Stimulated activated CD8-positive, alpha-beta memory T cell treated with anti-CD3 and anti-CD28 coated beads, Interleukin-4, amount 100 ng/mL, for 1 hour (primary cell): ENCODE measurements at places on chromosomes 1 and 21.
A peak's percentile ranks its signal among the peaks of the same experiment; 100 is the strongest.

DNA sequence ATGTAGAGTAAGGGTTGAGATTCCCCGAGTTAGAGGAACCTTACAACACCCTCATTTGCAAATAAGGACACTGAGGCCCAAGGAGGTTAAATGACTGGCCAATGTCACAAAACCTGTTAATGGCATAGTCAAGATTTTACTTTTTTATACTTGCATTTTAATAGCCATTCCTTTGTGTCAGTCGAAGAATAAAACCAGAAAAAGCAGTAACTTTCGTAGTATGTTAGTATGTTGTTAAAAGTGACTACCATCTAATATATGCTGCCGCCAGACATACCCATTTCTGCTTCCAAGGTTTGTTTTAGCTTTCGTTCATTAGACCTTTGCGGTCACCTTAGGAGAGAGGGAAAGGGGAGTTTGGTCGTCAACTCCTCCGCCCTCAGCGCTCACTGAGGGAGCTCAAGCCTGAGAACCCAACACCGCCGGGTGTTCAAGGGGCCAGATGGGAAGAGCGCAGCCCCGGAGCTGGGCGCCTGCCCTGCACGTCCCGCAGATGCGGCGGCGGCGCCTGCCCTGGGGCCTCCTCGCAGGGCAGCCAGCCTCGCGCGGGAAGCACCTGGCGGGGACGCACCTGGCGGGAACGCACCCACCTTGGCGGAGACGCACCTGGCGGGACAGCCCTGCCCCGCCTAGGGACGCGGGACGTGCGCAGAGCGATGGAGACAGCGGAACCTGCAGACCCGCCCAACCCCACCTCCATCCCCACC lies 466 bp downstream of the VPS26C start:
- DNase-seq: peak; percentile 16

DNA sequence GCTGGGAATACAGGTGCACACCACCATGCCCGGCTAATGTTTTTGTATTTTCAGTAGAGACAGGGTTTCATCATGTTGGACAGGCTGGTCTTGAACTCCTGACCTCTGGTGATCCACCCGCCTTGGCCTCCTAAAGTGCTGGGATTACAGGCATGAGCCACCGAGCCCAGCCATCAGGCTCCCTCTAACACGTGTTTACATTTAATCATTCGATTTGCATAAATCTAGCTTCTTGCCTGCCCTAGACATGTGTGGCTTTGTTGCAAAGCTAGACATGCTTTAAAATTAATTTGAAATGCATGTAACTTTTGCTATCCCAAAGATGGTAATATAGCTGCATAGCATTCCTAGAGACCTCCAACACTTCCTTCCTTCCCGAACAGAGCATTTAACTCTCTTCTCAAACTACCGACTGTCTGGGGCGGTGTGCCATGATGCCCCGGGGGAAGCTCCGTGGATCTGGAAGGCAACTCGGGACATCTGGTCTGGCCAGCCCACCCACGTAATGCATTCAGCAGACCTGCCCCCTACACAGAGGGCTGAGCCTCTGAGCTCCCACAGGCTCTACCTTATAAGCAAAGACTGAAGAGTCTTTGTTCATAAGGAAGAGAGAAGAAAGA lies 34.6 kb upstream of the NID1 start:
- DNase-seq: no peak

- no peak for DNase-seq
Measured at GRCh38 chr1:20402585-20403422, 83.2 kb downstream of the CAMK2N1 start.

DNA sequence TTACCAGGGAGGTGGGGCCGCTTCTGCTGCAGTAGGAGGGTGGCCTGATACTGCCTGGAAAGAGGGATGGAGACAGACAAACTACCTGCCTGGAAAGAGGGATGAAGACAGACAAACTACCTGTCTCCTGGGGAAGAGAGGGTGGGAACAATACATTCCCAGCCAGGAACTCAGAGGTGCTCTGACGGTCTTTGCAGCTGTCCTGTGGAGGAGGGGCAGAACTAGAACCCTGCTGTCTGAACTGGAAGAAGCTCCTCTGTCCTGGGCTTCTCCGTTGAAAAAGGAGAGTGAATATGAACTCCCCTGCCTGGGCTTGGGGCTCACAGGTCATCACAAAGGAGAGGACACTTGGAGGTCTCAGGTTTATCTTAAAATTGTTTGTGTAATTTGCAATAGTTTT lies 40.3 kb upstream of the ETV3 start:
- DNase-seq: no peak

- no peak for DNase-seq
Measured at GRCh38 chr1:29986986-29987385, 736.4 kb downstream of the MATN1 start.

- no peak for DNase-seq
Measured at GRCh38 chr1:218760601-218761570, 412.8 kb upstream of the LYPLAL1 start.

- no peak for DNase-seq
Measured at GRCh38 chr21:28801906-28802305, 190.8 kb downstream of the LTN1 start.

DNA sequence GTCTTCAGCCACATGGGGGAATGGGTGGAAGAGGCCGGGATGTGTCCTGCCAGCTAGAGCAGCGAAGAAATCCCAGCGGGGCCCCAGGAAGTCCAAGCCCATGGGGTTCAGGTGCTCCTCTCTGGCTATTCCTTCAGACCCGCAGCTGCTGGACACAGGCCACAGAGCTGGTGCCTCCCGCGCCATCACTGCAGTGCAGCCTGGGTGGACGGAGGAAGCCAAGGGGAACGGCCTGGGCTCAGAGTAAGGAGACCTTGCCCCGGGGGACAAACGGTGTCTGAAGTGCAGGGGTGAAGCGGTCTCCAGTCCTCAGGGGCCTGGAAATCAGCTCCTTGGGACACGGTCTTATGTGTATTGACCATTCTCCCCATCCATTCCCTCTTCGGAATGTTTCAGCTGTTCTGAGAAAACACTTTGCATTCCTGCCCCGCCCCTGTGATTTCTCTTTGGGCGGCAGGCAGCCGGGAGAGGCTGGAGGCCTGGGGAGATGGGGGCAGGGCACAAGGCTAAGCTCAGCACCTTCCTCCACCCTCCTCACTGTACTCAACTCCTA lies 18.4 kb downstream of the MTHFR start:
- no peak for DNase-seq

GRCh38 chr1:166900987-166901386 lies 24.9 kb upstream of the TADA1 start:
- DNase-seq: no peak

GRCh38 chr1:23167353-23168078 lies 1.1 kb downstream of the LUZP1 start:
- DNase-seq: no peak

- DNase-seq: no peak
Measured at GRCh38 chr1:165234149-165234548, 122.4 kb downstream of the LMX1A start.

GRCh38 chr1:224497714-224498573 lies 63.3 kb upstream of the WDR26 start:
- DNase-seq: no peak

- DNase-seq: no peak
Measured at GRCh38 chr1:34758751-34759150, 789 bp upstream of the GJB4 start.

DNA sequence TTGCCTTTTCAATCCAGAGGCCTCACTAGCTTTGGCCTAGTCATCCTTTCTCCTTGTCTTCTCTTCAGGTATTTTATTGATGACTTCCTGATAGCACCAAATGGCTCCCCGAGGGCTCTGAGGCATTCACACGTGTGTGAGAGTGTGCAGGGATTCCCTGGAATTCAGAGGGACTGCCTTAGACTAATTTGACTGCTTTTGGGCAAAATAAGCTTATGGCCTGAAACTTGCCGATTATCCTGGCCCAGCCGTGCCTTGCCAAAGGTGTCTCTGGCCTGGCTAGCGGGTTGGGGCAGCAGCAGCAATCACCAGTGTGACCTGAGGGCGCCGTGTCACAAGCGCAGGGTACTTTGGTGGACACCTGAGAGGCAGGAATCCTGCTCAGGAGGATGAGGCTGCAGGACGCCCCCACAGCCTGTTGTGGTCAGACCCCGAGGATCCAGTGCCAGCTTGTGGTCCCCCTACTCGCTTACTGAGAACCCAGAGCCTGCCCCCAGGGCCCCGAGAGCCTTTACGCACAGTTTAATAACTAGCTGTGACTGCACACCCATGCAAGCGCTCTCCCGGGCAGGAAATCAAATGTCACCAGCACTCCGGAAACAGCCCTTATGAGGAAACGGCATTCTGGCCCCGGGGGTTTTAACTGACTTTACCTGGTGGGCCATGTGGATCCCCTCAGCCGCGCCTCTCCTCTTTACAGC lies 62.8 kb upstream of the PDE9A start:
- no peak for DNase-seq

DNA sequence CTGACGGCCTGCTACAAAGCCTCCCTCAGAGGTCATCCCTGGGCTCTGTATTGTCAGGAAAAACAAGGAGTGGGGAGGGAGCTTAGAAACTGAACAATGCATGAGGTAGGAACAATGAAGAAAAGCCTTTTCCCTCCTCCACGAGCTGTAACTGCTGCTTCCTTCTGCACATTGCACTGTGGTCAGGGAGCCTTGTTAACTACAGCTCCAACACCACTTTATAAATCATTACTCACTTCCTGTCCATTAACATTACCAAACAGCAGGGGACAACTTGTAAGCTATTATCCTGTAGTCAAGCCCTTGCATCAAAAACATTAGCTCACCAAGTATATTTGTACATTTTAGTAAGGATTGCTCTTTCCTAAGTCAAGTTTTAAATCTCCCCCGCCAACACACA lies 336.0 kb upstream of the NR5A2 start:
- DNase-seq: no peak

DNA sequence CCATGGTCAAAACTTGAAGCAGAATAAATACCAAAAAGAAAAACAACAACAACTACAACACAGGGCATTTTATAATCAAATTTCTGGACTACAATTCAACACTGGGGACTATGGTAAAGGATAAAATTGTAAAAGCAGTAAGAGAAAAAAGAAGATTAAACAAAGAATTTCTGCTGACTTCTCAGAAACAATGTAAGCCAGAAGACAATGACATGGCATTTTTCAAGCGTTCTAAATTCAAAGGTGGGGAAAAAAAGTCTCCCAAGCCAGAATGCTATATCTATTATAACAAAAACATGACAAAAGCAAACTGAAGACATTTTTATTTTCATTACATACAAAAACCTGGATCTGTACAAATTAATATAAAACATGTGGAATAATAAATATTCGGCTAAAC lies 433.1 kb downstream of the NPHP4 start:
- DNase-seq: no peak

DNA sequence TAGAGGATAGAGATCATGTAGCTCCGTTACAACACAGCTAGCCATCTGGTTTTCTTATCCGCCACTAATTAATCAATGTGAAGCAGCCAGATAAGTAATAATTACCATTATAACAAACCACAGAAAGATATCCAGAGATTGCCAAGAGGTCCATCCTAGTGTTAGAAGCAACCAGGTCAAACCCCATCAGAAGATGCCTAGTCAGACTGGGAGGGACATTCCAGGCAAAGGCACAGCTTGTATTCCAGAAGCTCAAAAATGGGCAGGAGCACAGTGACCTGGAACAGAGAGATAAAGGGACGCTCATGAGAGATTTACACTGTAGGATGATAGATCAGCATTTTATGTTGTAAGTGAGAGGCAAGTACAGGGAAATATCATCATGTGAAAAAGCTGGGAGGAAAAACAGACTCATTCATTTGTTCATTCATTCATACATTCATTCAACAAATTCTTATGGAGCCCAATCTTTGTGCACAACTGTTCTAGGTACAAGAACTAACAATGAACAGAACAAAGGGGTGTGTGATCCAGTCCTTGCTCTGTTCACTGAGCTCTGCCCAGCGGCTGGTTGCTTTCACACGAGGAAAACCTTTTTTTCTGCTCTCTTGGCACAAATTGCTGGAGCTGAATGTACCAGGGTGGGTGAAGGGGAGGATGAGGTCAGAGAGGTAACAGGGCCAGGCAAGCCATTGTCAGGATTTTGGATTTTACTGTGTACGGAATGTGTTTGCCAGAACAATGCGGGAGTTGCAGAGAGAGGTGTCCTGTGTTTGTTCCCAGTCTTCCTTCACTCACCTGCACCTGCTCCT lies 240.8 kb upstream of the FGGY start:
- DNase-seq: no peak

- DNase-seq: no peak
Measured at GRCh38 chr1:208240662-208241355, 3.4 kb downstream of the PLXNA2 start.

- no peak for DNase-seq
Measured at GRCh38 chr1:2155788-2156187, 38.8 kb downstream of the FAAP20 start.

DNA sequence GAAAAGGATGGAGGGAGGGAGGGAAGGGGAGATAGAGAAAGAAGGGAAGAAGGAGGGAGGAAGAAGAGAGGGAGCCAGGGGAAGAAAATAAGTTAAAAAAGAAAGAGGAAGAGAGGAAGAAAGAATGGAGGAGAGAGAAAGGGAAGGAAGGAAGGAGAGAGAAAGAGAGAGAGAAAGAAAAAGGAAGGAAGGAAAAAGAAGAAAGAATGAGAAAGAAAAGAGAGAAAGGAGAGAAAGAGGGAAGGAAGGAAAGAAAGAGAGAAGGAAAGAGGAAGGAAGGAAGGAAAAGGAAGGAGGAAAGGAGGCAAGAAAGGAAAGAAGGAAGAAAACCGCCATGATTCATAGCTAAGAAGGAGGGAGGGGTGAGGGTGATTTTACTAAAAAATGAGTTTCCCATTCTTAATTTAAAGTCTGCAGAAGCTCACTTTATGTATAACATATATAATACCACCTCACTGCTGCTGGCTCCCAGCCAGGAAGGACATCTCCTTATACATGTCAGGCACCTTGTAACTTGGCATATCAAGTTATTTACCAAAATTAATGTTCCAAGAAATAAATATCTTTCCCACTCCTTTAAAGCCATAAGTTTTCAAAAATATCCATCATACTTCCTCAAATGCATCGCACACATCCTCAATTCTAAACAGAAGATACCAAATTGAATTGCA lies 46.0 kb upstream of the OLIG2 start:
- no peak for DNase-seq
